ENCODE measurements at places on chromosomes 4 and X.

GRCh38 chrX:119698845-119699244 lies 5.9 kb upstream of the SEPTIN6 start:
- no peak for DNase-seq

DNA sequence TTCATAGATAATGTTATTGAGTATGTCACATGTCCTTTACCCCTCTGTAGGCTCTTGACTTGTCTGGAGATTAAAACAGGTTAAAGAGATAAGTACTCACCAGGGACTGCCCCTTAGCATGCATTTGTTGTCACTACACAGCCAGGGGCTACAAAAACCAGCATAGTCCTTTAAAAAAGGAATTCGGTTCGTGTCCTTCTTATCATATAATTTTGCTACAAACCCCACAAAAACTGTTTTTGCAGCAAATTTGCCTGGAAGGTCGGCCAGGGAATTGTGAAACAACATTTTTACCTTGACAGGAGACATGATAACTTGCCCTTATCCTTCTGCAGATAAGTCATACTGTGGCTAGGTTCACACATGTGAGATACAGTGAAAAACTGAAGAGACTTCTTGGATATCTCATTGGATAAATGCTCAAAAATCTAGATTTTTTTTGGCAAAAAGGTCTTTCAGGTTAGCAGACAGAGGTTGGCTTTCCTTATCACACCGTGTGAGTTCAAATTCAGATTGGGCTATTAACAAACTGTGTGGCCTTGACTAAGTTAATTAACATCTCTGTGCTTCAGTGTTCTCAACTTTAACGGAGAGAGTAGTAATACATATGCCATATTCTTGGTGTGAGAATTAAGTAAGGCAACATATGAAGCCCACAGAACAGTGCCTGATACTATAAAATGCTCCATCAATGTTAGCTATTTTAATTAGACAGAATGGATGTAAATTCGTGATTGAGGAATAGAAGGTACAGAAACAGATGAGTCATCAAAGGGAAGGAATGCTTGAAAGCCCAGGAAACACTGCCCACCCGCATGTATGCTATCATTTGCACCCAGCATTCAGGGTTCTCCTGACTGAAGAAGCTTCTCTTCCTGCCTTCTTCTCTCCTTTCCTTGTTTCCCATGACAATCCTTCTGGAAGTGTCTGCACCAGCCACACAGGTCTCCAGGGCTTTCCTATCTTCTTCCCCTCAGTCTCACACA lies 30.0 kb downstream of the FAM9C start:
- DNase-seq = no peak

DNA sequence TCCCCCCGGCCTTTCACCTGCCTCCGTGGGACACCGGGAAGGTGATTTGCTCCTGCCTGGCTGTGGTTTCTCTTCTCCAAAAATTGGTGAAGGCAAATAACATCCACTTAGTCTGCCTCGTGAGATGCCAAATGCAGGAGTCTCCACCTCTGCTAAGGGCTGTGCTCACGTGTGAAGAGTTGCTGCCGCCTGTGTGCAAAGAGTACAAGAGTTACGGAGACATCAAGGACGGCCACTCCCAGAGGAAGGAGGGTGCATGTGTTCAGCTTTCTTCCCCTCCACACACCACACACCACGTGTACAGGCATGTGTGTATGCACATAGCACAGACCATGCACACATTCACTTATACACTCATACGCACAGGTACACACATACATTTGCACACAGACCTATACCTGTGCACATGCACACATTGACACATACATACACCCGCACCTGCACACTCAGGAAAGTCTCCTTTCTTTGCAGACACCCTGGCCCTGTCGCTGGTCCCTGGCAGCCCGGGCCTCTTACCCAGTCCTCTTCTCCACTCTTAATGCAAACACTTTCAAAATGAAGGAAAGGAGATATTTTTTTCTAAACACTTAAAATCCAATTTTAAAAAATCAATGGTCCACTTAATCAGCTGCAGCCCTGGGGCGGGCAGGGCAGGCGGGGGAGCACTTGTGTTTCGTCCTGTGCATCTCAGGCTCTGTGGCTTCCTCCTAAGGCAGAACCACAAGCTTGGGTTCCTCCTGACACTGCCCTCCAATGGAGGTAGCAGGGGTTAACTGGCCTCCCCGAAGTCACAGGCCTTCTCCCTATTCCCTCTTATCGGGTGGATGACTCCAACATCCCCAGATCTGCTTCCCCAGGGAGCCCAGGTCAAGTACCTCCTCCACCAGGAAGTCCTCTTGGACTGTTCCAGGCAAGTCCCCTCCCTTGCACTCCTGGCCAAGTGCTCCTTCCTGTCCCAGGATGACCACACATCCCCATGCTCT lies 103.0 kb downstream of the CPZ start:
- DNase-seq = no peak

DNA sequence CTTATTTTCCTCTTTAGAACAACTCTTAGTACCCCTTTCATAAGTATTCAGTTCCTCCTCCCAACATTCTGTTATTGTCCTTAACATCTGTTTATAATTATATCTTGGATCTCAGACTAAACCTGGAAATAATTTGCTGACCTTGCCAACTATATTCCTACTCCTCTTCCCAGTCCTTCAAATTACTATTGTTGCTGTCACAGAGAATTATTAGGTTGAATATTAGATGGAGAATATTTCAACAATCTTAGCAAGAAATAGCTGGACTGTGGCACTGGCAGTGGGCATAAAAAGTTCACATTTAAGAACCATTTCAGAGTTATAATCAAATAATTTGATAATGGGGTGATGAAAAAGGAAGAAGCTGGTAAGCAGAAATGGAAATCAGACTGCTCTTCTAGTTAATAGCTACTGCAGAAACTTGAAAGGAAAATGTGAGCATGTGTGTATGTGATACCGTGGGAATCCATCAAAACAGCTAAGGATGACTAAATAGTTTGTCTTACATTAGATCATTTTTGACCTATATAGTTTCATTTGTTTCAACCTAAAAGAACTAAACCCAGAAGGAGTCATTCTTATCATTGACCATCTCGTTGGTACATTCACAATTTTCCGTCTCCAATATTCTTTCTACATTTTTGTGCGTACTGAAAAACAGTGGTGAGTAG lies 43.3 kb upstream of the PRDM8 start:
- DNase-seq = no peak

DNA sequence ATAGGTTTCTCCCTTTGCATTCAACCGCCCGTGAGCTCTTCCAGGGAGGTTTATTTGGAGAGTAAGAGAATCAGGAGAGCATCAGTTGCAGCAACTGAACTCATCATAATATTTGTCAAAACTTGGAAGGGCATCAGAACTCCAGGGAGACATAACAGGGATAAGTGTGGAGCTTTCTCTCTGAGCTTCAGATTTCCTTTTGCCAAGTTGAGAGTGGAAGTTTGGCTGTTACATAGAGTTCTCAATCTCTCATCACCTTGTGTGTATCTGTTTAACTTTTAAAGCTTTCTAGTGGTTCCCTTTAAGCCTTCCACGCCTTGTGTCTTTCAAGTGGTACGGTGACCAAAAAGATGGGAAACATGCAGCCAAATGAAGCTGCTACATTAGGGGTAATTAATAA lies 18.8 kb downstream of the BMP3 start:
- DNase-seq = no peak

GRCh38 chr4:94219402-94219801 lies 11.7 kb downstream of the SMARCAD1 start:
- DNase-seq = no peak

DNA sequence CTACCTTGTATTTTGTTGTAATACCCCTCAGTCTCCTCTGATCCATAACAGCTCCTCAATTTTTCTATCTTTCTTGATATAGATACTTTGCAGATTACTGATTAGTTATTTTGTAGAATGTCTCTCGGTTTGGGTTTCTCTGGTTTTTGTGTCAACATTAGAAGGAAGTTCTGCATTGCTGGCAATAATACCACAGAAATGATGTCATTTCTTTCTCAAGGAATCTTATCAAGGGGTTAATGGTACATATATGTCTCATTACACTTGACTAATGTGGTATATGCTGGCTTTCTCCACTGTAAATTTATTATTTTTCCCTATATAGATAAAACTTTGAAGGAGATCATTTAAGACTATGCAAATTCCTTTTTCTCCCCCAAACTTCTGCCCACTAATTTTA lies 183.6 kb upstream of the DKK2 start:
- no peak for DNase-seq

- no peak for DNase-seq
These were observed 1.5 kb upstream of the NSD2 start for GRCh38 chr4:1869530-1870327.

DNA sequence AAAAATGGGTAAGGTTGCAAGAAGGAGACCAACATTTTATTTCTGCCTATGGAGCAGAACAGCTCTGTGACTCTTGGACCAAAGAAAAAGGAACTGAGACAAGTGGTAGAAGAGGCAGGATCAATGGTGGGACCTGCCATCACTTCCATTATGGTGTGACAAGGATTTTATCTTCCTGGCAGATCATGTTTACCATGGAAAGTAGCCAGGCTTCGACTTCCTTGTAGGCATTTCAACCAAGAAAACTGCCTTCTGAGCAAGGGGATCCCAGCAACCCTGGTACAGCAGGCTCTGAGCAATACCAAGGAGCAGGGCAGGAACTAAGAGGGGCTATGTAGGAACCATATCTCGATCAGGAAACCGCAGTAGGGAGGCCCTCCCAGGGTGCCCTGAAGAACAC lies 317.4 kb downstream of the IQCM start:
- no peak for DNase-seq

GRCh38 chrX:13076176-13076961 lies 31.9 kb upstream of the FAM9C start:
- DNase-seq = no peak
